ENCODE measurements at places on chromosomes 4 and X. TPM values are rescaled to one million over a fixed set of nuclear protein-coding genes. Genes with fewer than 3 reads are reported as not detected.

DNA sequence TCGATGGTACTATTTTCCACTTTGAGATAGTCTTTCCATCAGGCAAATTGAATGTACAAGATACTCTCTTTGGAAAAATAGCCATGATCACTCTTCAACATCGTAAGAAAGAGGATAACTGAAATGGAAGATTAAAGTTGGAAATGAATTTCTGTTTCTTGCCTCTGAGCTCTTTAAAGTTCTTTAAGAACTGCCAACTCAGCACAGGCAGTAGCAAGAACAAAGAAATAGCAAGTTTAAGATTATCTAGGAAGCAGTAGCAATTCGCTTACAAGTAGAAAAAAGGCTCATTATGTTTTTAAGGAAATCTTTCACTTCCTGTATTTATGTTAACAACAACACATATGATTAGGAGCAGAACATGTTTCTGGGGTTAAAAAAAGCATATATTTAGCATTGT lies 127.6 kb downstream of the CDS1 start:
- no peak for DNase-seq

The CXCL6 gene
- 1.5 TPM for total RNA-seq

The FAM9B gene
- not detected for total RNA-seq

DNA sequence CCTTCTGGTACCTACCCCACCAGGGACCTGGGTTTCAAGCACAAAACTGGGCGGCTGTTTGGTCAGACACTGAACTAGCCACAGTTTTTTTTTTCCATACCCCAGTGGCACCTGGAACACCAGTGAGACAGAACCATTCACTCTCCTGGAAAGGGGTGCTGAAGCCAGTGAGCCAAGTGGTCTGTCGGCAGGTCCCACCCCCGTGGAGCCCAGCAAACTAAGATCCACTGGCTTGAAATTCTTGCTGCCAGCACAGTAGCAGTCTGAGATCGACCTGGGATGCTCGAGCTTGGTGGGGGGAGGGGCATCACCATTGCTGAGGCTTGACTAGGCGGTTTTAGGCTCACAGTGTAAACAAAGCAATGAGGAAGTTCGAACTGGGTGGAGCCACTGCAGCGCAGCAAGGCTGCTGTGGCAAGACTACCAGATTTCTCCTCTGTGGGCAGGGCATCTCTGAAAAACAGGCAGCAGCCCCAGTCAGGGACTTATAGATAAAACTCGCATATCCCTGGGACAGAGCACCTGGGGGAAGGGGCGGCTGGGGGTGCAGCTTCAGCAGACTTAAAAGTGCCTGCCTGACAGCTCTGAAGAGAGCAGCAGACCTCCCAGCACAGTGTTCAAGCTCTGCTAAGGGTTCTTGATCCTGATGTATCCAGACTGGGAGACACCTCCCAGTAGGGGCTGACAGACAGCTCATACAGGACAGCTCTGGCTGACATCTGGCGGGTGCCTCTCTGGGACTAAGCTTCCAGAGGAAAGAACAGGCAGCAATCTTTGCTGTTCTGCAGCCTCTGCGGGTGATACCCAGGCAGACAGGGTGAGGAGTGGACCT lies 223.0 kb downstream of the COX18 start:
- DNase-seq, result no peak

GRCh38 chr4:182538031-182538430 lies 294.8 kb downstream of the TENM3 start:
- no peak for DNase-seq

The SRPK3 gene
- not detected for total RNA-seq

- no peak for DNase-seq
Observed at GRCh38 chr4:48938831-48939230, 32.3 kb upstream of the OCIAD2 start.

DNA sequence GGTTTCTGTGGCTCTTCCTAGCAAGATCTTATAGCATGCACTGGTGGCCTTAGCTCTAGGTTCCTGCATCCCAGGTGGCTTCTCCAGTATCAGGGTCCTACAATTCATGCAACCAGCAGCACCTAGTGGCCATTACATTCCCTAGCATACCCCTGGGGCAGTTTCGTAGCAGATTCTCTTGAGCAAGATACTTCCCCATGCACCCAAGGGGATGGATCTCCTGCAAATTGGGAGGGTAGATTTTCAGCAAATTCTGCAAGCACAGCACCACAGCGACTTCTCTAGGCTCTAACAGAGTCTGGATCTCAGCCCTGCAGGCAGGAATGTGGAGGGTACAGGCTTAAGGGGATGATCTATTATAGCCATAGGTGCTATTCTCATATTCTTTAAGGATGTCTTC lies 13.1 kb upstream of the SLC9B1 start:
- DNase-seq, result no peak

DNA sequence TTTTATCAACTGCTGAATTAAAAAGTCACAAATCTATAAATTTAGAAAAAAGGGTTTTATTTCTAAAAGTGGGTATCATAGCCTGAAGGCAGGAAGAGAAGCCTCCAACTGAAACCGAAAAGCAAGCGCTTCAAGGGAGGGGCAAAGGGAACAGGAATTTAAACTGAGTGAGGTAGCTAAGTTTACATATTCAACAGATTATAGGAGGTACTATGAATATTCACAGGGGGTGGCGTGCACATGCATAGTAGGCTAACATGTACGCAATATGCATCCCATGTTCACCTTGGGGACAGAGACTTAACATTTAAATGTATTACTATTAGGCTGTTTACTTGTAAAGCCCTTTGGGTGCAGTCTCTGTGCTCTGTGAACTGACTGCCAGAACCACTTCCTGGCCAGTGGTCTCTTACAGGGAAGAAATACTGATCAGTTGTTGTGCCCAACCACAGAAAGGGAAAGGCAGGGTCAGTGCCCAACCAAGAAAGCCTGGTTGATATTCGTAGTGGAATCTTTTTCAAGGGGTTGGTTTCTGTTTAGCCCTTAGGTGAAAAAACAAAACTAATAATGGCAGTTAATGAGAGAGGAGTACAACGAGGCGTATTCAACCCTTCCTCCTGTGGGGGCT lies 168.7 kb upstream of the GALNTL6 start:
- no peak for DNase-seq

DNA sequence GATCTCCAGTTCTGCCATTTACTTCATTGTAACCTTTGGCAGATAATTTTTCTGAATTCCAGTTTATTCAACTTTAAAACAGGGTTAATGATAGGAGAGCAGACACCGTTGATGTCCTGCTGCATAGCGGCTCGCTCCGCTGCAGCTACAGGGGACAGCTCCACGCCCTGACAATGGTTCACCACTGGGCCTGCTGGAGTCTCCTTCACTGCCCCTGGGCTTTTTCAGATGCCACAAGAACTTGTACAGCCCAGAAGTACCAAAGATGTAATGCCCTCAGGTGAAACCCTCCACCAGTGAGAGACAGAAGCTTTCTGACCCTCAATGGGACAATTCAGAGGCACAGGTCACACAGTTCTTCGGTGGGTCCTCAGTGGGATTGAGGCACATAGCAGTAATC lies 22.7 kb upstream of the SEPTIN11 start:
- no peak for DNase-seq

- DNase-seq, result no peak
Observed at GRCh38 chr4:130712038-130712437, 1616.1 kb downstream of the C4orf33 start.

The NUP62CL gene
- not detected for total RNA-seq

DNA sequence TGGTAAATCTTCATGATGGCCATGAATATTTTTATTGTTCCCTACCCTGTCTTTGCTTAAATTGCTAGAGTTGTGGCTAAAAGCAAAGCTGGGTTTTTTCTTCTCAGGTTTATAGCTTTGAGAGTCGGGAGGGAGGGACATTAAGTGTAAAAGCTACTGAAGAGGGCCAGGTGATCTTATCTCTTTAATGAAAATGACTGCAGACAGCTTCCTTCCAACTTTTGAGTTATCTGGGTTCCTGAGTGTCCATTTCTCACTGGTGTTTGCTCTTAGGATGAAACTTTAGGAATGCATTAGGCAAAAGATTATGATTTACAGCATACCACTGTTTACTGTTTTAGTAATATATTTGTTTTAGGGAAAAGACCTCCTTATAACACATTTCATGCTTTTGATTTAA lies 187.7 kb downstream of the SHROOM3 start:
- no peak for DNase-seq

The FRAS1 gene
- 0.02 TPM for total RNA-seq

GRCh38 chr4:104901961-104902605 lies 244.6 kb upstream of the TET2 start:
- no peak for DNase-seq

DNA sequence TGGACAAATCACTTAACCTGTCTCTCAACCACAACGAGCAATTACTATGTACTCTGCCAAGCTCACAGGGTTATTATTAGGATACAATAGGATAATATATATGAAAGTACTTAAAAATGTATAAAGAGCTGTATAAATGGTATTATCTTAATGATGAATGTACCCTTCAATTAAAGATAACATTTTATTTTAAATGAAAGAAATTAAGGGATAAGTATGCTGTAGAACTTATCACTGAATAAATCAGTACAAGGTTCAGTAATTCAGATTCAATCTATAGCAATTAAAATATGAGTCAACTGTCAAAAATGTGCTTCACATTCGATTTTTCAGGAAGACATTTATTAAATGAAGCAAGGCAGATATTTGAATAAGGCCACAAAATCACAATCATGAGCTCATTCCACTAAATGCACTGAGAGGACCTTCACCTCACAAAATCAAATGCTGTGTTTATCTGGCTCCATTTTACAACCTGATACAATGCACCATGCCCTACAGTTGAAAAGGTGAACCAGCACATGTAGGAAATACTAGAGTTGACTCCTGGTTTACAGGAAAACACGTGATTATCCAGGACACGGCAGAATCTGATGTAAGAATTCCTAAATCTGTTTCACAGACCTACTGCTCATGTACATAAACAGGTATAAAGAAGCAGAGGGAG lies 4.4 kb downstream of the LRCH2 start:
- no peak for DNase-seq

- DNase-seq, result no peak
Observed at GRCh38 chrX:123108513-123109427, 75.3 kb upstream of the GRIA3 start.

DNA sequence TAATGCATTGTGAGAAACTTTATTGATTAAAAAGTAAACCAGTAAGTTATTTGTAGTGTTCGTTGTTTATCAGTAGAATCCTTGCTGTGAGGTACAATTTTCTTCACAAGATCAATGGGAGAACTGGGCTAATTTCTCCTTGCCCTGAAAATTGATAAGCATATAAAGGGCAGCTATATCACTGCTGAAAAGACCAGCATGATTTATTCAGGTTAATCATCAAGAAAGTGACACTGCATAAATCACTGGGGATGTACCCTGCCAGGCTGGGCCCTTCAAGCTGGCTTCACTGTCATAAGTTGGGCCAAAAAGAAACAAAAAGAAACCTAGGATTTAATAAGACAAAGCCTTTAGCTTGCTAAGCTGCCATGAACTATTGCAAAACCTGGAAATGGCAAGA lies 746.7 kb downstream of the STPG2 start:
- no peak for DNase-seq

DNA sequence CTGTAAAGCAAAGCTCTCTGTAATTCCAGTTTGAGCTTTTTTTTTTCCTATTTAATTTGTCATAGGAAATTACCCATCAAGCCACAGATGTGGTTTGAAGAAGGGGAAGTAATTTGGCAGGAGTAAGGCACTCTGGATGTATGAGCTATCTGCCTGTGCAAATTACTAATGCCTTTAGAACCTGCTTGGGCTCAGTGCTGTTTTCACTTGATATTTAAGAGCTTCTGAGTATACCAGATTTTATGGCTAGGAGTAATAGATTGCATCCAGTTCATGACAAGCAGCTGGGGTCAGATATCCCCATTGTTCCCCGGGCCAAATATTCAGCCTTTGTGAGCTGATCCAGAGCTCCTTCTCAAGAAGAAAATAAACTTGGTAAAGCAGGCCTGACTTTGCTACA lies 89.1 kb downstream of the DCAF8L2 start:
- DNase-seq, result peak; percentile 2

The IL3RA gene
- not detected for total RNA-seq

DNA sequence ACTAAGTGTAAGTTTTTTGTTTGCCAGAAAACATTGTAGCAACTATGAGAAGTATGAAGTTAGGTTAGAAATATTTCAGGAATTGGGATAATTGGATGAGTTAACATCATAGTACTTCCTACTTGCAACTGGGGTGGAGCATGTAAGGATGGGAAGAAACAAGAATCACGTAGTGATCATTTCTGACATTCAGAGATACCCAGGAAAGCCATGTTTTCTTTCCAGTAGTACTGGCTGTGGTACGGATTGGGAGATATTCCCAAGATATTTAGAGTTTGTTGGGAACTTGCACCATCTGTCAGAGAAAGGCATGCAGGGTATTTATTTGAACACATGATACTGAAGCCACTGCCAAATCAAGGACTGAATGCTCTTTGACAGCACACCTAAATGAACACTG lies 87.6 kb upstream of the SLC4A4 start:
- DNase-seq, result no peak

DNA sequence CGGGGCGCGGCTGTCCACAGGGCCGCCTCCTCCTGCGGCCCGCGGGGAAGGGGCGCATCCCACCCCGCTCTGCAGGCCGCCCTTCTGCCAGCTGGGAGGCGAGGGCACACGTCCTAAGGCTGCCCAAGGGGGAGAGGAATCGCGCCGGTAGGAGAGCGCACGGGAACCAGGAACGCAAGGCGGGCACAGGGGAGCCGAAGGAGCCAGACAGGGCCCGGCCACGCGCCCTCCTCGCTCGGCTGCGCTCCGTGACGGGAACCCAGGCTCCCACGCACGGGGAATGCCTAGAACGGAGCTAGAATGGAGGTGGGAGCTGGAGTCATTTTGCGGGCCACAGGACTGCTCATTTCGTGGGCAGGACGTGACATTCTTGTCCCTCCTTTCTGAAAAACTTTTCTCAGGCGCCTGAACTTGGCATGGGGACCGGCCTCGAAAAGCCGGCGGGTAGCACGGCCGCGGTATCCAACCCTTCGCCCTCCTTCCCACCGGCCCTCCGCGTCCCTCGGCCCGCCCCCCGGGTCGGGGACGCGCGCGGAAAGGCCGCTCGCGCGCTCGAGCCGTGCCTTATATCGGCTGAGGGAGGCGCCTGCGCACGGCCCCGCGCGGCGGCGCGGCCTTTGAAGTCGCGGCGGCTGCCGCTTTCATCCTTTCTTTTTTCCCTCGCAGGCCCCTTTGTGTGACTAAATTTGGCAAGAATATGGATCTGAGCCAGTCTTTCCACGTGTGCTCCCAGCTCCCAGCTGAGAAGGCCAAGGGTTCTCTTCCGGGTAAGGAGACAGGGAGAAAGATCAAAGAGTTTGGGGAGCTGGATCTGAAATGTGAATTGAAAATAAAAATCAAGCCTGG lies 4.2 kb upstream of the LEF1 start:
- no peak for DNase-seq

DNA sequence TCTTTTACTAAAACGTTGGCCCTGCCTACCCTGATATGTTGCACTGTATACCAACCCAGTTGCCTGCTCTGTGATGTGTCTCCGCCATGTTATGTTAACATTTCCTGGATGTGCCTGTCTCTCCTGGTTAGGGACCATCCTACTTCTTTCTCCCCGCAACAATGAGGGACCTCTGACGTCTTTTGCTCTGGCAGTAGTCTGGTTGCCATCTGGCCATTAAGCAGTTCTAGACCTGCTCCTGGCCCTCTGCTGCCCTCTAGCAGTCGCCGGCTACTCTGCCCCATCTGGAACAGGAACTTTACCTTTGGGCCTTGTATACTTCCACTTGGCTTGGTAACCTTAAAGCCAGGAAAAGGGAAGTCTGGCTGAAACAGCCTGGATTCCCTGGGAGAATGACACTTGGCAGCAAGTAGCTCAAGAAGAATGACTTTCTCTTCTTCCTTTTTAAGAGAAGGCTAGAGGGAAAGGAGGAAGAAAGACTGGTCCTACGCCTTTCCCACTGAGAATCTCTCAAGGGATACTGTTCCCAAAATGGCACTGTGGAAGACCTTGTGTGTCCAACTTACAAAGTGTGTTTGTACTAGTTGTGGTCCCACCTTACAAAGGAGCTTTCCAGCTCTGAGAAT lies 63.5 kb downstream of the GPC3 start:
- DNase-seq, result peak; percentile 9

Data from MG63 (cell line).